Activated T-helper 1 cell treated with anti-CD3 and anti-CD28 coated beads, Interleukin-12 subunit alpha, Interleukin-12 subunit beta, Interleukin-2, Interleukin-4 antibody, amounts not matched to agents 30 ng/mL and 10 ng/mL and 1 ng/mL, durations not matched to agents 14 hours and 24 hours and 36 hours (primary cell): ENCODE measurements at places on chromosomes 7 and 10.
A peak's percentile ranks its signal among the peaks of the same experiment; 100 is the strongest.

DNA sequence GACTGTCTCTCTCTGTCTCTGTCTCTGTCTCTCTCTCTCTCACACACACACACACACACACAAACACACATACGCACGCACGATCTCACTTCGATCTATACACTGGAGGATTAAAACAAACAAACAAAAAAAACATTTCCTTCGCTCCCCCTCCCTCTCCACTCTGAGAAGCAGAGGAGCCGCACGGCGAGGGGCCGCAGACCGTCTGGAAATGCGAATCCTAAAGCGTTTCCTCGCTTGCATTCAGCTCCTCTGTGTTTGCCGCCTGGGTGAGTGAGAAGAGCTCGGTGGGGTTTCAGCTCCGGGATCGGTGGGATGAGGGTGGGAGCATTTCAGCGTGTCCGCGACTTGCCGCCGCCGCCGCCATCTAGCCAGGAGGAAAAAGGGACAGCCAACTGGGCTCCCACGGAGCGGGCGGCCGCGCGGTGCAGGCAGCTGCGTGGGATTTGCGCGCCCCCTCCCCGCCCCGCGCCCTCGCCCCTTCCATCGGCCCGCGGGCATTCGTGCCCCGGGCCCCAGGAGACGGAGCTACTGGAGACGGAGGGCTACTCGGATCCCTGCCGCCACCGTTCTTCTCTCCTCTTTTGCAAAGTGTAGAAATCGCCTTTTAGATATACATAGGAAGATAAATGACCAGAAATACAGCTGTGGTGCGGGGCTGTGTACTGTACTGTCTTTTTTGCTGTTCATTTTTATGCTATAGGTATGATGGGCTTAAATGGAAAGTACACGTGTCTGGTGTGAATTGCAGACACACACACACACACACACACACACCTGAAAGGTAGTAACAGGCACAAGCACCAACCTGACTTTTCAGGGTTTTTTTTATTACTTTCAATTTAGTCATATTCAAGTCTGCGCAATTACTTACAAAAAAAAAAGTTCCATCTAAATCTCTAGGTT lies 581 bp downstream of the PTPRZ1 start:
- no peak for DNase-seq

DNA sequence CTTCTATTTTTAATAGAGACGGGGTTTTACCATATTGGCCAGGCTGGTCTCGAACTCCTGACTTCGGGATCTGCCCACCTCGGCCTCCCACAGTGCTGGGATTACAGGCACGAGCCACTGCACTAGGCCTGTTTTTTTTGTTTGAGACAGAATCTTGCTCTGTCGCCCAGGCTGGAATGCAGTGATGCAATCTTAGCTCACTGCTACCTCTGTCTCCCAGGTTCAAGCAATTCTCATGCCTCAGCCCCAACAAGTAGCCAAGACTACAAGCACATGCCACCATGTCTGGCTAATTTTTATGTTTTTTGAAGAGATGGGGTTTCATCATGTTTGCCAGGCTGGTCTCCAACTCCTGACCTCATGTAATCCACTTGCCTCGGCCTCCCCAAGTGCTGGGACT lies 73.7 kb downstream of the TYW1B start:
- DNase-seq, result no peak

GRCh38 chr10:9869606-9870176 lies 1148.0 kb upstream of the CELF2 start:
- no peak for DNase-seq

- peak; percentile 70 for DNase-seq
These were observed 12.5 kb upstream of the DDIT4 start for GRCh38 chr10:72260976-72261783.

- no peak for DNase-seq
These were observed 174.3 kb downstream of the LCOR start for GRCh38 chr10:97006364-97006763.

DNA sequence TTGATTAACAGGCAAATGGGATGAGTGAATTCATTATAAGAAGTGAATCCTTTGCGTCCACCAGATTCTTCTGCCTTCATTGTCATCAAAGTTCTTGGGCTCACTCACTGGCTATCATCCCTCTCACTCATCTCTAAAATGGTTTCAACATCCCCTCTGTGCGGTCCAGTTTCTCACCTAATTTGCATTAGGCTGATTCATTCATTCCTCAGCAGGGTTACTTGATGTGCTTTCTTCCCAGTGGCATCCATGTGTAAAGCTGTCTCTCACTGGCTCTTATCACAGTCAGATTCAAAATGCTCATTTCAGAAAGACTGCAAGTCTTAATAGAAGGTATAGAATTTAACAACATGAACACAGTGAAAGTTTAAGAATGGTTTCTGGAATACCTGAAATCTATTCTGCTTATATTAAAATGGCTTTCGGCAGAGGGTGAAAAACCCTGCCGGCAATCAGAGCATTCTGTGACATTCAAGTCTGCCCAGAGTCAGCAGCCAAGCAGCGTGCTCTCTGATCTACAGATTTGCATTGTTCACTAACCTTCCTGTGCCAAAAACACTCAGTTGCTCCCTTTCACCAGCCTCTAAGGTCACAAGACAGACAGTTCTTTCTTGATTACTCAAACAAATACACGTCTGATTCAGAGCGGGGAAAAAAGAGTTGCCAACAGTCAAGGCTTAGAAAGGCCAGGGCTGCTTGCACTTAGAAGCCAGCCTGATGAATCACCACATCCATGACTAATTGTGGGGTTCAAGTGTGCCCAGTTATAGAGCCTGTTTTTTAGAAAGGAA lies 106.7 kb downstream of the TES start:
- no peak for DNase-seq

- no peak for DNase-seq
These were observed 86.5 kb upstream of the KLF6 start for GRCh38 chr10:3871424-3871996.

DNA sequence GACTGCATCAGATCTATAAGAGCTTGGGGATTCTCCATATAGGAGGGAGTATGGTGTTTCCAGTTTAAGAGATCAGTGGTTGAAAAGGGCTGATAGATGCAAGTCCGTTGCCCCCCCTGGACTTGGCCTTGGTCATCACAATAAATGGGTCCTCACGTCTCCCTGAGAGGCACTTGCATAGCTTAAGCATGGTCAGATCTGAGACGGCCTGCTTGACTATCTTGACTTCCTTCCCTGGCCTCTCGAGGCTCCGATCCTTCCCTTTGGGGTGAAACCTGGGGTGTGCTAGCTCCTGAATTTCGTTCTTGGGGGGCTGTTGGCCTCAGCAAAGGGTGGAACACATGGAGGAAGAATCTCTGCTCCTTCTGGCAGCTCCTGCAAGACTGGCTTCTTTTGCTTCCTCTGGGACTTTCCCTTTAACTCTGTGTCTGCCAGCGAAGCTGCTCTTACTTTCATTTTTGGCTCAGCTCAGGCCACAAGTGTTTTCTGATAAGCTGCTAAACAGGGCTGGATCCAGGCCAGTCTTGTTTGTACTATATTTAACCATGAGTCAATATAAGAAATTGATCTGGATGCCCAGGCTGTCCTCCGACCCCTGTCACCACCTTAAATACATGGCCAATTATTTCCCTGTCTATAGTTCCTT lies 11.2 kb upstream of the ZNF485 start:
- peak; percentile 29 for DNase-seq

- no peak for DNase-seq
These were observed 5.9 kb upstream of the SGMS1 start for GRCh38 chr10:50629495-50630122.

DNA sequence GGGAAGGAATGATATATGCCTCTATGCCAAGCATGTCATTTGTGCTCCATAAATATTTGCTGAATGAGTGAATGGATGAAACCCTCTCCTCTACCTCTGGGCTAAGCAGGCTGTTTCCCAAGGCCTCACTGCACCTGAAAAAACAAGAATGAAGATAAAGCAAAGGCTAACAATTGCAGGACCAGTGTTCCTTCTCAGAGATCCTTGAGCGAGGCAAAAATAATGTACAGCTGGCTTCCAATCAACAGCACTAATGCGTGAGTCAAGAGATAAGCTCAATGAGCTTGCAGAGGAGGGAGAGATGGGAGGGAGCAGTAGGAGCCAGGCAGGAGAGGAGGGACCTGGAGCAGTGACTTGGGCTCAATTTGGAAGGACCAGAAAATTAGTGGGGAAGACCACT lies 144.5 kb upstream of the NFE2L3 start:
- DNase-seq, result no peak

- no peak for DNase-seq
These were observed 53.9 kb upstream of the LYZL2 start for GRCh38 chr10:30683496-30683895.

GRCh38 chr7:136728945-136729344 lies 139.5 kb upstream of the CHRM2 start:
- no peak for DNase-seq

DNA sequence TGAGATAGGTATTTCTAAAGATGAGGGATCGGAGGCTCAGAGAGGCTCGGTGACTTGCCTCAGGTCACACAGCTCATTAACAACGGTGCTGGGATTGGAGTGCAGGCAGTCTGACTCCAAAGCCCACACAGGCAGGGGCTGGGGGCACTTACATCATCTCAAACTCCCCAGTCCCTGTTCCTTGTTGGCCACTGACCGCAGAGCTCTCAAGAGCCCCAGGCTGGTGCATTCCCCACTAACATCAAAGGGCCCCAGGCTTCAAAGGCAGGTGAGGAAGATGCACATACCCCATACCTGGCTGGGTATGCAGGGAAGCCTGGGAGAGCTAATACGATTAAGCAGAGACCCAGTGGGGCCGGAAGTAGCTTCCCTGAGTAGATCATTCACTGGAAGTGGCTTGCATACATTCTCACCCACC lies 13.7 kb upstream of the NODAL start:
- DNase-seq, result no peak

DNA sequence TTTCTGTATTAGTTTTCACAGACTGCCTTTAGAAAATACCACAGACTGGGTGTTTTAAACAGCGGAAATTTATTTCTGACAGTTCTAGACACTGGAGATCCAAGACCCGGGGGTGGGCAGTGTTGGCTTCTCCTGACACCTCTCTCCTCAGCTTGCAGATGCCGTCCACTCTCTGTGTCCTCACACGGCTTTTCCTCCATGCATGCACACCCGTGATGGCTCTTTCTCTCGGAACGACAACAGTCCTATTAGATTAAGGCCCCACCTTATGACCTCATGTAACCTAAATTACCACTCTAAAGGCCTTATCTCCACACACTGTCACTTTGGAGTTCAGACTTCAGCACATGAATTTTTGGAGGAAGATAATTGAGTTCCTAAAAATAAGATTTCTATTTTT lies 142.9 kb upstream of the VWC2 start:
- no peak for DNase-seq

GRCh38 chr7:141563956-141564623 lies 12.9 kb downstream of the AGK start:
- DNase-seq, result peak; percentile 23
